Type B pancreatic cell (in vitro differentiated cells): ENCODE measurements at places on chromosomes 6 and 20. TPM values are rescaled to one million over a fixed set of nuclear protein-coding genes. Genes with fewer than 3 reads are reported as not detected.

The DEFB132 gene
- total RNA-seq = not detected in 2 replicates

The TCF21 gene
- total RNA-seq = 0.36 and 1.3 TPM in 2 replicates

The KCNQ2 gene
- 4.4 and 47.3 TPM in 2 replicates for total RNA-seq

The ARFGEF2 gene
- total RNA-seq = 26.7 and 39.2 TPM in 2 replicates

The QRSL1 gene
- total RNA-seq = 18.3 and 19.8 TPM in 2 replicates

The OR2H2 gene
- not detected in 2 replicates for total RNA-seq

The SENP6 gene
- 92.2 and 104 TPM in 2 replicates for total RNA-seq

The TBC1D32 gene
- 9.9 and 12.4 TPM in 2 replicates for total RNA-seq

The CST8 gene
- not detected in 2 replicates for total RNA-seq

The AFG1L gene
- 7.8 and 9.6 TPM in 2 replicates for total RNA-seq

The CALHM4 gene
- not detected in 2 replicates for total RNA-seq

The CD83 gene
- total RNA-seq = 1.7 and 7.7 TPM in 2 replicates

DNA sequence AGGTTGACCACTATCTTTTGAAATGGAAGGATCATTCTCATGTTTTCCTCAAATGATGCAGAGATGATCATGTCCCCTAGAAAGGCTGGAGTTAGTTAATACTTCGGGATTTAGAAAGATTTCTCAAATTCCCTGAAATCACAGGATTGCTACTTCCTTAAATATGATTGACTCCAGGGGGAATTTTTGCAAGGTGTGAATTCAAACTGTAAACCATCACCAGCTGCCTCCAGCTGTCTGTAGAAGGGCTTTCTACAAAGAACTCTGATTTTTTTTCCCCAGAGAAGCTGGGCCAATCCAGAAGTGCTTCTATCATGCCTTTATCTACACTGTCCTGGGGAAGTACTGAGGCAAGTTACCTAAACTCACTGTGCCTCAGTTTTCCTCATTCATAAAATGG is 114.5 kb downstream of the EDN1 start:
- no peak for DNase-seq

- DNase-seq = no peak
Observed at GRCh38 chr20:17229256-17229655, 2.4 kb downstream of the PCSK2 start.

DNA sequence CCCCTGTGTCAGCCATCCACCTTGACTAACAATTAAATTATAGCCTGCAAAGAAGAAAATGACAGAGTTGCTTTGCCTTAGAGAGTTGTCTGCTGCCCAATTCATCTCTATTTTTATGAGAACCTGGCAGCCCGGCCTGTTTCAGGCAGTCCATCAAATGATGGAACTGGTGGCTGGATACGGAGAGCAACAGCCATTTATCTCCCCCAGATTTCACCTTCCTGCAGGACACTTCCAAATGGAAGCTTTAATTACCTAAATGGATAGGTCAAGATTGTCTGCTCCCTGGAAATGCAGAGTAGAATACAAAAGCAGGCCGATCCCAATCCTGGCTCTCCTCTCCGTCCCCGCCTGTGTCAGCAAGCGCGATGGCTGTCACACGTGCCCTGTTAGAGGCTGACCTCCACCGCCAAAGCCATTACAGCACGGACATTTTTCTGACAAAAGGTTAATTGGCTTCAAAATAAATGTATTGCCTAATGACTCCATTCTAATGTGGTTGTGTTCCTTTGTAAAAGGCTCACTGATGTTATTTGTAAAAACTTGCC is 86.7 kb downstream of the PACRG start:
- no peak for DNase-seq

- no peak for DNase-seq
Observed at GRCh38 chr6:159890792-159891191, at the start of gene MAS1. MAS1 (plus strand) TSS chr6:159890988; CDS start chr6:159906956, 15,968 bp downstream.

DNA sequence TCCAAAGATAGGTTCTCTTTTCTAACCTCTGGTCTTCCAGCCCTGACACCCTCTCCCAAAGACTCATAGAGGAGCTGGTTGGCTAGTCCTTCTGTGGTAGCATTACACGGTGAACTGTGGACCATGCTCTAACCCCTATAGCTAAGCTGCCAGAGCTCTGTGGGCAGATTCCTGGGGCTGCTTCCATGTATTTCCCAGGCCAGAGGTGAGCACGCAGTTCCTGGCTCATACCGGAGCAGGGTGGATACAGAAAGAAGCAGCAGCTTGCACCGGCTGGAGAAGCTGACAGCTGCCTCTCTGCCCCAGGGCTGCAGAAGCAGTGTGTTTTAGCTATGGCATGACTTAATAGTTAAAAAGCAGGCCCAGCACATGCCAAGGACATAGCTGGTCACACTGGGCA is 84.1 kb upstream of the FOXP4 start:
- DNase-seq = no peak

DNA sequence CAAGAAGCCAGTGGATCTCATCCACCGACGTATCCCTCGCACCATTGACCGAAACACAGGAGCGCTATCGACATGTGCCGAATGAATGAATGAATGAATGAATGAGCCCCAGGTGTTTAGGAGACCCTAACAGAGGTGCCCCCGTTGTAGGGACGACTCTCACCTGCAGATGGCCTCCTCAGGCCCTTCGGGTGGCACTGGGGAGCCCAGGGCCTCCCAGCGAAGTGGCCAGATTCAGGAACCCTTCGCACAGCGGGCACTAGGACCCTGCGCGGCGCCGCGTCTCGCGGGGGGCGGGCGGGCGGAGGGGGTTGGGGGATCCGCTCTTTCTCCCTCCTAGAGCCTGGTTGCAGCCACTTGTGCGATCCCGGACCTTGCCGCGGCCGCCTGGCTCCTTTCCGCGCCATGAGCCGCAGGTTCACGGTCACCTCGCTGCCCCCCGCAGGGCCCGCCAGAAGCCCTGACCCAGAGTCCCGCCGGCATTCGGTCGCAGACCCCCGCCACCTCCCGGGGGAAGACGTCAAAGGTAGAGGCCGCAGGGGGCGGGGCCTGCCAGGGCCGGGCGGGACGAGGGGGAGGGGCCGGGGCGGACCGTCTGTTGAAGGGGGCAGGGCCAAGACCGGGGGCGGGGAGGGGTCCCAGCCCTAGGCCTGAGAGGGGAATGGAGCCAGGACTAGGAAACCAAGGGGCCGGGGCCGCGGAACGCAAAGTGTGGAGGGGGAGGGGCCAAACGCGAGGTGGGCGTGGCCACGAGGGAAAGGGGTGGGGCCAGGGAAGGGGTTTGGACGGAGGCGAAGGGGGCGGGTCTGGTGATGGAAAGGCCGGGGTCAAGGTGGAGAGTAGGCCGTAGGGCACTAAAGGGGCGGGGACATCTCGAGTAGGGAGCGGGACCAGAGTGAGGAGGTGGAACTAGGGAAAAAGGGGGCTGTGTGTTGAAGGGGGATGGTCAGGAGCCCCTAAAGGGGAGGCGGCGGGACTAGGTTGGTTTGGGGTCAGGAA is 7.4 kb upstream of the SLC12A5 start:
- DNase-seq = peak; percentile 84

- no peak for DNase-seq
Observed at GRCh38 chr6:131134980-131135243, 355 bp upstream of the AKAP7 start.

DNA sequence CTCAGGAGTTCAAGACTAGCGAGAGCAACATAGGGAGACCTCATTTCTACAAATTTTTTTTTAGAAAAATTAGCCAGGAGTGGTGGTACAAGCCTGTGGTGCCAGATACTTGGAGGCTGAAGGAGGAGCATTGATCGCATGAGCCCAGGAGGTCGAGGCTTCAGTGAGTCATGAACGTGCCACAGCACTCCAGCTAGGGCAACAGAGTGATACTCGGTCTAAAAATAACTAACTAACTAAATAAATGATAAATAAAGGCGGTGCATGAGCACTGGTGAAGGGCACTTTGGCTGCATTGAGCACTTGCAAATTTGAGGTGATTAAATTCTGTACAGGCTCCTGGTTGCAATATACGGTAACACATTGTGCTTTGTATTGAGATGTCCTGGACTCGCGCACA is 13.5 kb downstream of the HLA-A start:
- DNase-seq = no peak

- DNase-seq = no peak
Observed at GRCh38 chr20:10105046-10105445, 70.3 kb downstream of the ANKEF1 start.

DNA sequence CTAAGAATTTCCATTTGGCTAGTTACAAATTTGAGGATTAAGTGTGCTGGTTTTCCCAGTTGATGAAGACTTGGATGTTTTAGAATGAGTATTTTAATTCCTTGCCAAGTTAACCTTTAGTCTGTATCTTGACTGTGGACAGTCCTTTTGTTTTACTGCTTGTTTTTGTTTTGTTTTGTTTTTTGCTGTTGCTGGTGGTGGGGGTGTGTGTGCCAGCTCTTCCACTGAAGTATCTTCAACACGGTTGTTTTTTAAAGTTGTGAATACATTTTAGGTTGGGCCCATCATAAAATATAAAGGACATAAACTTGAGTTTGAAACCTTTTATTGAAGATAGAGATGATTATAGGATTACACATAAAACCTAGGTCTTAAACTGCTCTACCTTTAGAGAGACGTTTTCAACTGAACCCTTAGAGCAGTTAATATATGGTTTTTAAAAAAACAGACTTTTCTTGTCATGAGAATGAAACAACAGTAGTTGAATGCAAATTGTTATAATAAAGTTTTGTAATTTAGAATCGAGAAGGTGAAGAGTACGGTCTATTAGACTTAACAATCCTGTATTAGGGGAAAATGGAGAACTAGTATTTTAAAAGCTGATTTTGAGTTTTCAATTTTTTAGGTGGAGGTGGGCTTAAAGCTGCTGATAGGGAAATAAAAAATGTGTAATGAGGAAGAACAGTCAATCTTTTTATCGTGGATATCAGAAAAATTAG is 4.0 kb downstream of the QKI start:
- no peak for DNase-seq

DNA sequence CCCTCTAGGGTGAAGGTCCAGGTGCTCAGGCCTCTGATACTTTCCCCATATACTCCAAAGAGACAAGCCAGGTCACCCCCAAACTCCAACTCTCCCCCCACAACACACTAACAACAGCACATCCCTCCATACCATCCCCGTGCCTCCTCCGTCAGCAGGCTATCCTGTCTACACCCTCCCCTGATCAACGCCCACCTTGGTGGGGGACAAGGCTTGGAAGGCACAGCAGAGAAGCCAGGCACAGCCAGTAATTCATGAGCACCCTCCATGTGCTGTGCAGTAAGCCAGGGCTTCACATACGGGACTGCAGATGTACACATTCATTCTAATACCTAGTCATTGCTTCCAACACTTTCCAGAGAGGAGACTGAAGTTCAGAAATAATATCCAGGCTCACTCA is 57.6 kb downstream of the TRERF1 start:
- no peak for DNase-seq

- no peak for DNase-seq
Observed at GRCh38 chr6:36177166-36177565, 19.4 kb upstream of the BRPF3 start.

- DNase-seq = no peak
Observed at GRCh38 chr6:41707565-41708200, 27.7 kb downstream of the TFEB start.

- DNase-seq = no peak
Observed at GRCh38 chr6:73180076-73180738, 45.1 kb downstream of the KHDC1L start.

- DNase-seq = no peak
Observed at GRCh38 chr20:41287327-41287726, 30.2 kb downstream of the ZHX3 start.

GRCh38 chr6:62640749-62641148 is 354.7 kb upstream of the KHDRBS2 start:
- no peak for DNase-seq

GRCh38 chr6:116398316-116399010 is 27.7 kb downstream of the DSE start:
- no peak for DNase-seq

DNA sequence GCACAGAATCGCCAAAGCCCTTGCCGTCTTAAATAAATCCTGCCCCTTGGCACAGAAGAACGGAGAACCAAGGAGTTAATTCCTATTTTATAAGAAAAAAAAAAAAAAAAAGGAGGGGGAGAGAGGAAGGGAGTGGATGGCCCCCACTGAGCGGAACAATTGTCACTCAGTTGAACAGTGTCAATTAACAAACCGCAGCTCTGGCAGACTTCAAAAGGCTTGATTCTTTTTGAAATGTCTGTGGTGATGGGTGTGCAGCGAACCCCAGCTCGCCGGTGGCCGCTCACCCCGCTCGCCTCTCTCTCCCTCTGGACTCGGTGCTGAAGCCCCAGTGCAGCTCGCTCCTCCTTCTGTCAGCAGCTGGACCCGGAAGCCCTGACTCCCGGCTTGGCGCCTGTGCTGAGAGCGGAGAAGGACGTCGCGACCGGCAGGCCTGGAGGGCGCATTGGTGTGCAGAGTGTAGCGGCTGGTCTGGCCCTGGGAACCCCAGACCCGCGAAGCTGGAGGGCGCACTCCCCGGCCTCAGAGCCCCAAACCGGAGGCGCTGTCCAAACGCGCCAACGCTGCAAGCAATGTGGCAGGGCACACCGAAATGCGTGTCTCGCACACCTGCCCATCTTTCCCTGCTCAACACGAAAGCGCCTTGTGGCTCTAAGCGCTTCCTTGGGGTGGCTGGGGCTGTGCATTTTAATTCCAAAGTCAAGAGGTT is 3.4 kb downstream of the LINC00237 start:
- no peak for DNase-seq

DNA sequence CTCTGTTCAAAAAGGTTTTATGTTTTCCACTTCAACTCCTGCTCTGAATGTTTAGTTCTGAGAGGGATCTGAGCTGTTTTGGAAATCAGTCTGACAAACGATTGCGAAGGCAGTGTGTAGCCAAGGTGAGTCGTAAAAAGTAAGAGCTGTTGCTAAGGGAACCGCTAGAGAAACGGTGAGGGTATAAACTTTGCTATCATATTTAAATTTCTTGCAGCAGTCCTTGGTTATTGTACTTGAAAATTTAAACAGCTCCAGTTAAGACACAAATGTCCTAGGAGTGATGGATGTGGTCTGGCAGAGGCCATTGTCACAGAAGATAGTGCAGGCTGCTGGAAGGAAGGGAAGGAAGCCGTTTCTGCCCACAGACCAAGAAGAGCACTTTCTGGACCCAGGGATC is 64.9 kb upstream of the CITED2 start:
- no peak for DNase-seq

GRCh38 chr20:62820208-62820961 is 3.5 kb downstream of the COL9A3 start:
- no peak for DNase-seq

GRCh38 chr6:11556309-11556708 is 18.8 kb downstream of the TMEM170B start:
- DNase-seq = no peak

DNA sequence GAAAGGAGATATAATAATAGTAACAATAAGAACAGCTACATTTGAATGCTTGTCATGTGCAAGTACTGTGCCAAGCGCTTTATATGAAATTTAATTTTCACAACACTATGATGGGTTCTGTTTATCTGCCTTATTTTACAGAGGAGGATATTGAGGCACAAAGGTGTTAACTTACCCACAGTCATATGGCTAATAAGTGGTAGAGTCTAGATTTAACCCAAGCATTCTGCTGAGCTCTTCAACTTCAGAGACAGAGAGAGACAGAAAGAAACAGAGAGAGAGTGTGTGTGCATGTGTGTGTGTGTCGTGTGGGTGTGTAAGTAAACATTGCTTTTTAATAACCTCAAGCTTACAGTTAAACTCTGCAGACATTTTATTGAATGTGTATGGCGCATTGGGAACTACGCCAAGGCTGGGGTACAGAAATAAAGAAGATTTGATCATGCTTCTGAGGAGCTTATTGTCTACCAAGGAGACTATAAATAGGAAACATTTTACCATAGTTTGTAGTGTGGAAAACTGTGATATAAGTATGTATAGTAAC is 12.9 kb downstream of the TBPL1 start:
- no peak for DNase-seq
